ENCODE measurements at places on chromosomes 3 and 15. TPM values are rescaled to one million over a fixed set of nuclear protein-coding genes. Genes with fewer than 3 reads are reported as not detected.

DNA sequence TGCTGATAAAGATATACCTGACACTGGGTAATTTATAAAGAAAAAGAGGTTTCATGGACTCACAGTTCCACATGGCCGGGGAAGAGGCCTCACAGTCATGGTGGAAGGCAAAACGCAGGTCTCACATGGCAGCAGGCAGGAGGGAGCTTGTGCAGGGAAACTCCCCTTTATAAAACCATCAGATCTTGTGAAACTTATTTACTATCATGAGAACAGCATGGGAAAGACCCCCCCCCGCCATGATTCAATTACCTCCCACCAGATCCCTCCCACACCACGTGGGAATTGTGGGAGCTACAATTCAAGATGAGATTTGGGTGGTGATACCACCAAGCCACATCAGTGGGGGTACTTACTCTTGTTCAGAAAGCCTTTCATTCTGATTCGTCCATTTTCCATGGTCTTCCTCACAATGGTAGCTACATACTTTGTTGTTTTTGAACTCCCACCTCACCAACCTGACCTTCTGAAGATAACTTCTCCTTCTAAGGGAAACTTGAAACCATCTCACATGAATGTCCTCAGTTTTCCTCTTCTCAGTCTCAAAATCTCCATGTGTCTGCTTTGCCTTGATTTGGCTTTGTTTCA is 275.6 kb upstream of the PROK2 start:
- no peak for DNase-seq

- no peak for DNase-seq
Observed at GRCh38 chr15:58410353-58410752, 21.4 kb upstream of the LIPC start.

DNA sequence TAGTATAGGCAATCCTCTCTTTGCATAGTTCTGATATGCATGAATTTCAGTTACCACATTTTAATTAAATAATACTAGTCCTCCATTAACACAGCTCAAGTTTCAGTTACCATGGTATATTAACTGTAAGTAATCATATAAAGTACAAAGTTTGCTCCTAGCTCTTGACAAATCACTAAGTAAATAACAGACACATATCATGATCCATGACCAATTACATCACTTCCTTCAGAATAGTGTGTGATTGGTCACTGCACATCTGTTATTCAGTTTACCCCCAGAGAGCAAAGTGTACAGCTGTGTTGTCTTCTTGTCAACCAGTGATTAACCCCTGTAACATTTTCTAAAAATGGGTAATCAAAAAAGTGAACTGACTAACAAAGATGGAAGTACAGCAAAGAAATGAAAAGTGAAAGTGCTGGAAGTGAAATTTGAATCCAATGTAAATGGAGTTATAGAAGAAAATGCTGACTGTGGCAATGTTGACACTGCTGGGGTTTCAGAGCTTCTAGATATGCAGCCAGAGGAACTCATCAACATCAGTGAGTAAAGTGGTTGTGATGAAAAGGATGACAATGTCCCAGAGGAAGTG is 30.2 kb upstream of the LEKR1 start:
- DNase-seq = no peak

DNA sequence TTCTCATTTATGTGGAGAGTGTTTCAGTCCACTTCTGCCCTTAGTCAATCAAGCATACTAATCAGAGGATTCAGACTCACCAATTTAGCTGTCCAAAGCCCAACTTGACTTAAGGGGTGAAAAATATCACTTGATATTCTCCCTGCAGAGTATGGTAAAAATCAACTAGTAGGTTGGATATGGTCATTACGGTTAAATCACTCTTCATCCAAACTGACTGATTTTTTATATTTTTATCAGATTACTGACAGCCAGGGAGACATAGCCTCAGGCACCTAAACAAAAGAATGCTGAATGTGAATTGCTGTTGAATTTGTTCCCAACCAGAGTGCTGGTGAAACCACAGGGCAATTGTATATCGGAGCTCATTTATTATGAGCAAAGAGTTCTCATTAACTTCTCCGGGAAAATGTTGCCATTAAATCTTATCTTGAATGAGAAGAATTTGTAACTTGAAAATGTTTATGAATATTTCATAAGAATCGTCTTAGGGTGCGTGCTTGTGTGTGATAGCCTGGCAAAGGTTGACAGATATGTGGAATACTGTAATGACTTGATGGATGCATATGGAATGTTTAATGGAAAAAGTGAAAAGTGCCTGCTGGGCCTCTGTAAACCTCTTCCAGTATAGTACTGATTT is 411.2 kb downstream of the NAALADL2 start:
- DNase-seq = no peak

DNA sequence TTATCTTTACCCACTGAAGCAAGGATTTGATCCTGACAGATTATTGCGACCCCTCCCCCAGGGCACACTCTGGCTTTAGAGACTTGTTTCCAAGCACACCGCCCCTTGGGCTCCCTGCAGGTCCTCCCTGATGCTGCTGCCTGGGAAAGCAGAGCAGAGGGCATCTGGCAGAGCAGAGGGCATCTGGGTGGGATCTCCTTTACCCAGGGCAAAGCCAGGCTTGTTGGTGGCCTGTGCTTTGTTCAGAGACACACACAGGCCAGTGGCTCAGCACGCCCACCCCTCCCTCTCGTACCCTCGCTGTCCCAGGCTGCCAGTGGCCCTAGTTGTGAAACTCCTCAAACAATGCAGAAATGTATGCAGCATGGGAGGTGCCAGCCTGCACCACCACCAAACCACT is 4.8 kb downstream of the KLF13 start:
- no peak for DNase-seq

DNA sequence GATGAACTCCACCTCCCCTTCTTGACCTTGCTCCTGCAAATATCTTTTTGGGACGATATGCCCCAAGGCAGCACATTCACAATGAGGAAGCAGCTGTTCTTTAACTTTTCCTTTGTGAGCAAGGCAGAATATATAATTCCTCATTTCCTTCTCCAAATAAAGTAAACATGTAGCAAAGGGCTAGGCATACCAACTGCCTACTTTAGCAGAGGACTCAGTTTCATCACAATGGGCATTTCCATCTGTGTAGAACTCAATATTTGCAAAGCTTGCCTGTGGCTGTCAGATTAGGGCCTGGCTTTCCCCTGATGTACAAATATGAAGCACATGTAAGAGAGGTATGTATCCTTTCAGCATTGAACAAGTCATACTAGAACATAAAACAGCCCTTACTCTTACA is 366.9 kb downstream of the RSL24D1 start:
- no peak for DNase-seq

DNA sequence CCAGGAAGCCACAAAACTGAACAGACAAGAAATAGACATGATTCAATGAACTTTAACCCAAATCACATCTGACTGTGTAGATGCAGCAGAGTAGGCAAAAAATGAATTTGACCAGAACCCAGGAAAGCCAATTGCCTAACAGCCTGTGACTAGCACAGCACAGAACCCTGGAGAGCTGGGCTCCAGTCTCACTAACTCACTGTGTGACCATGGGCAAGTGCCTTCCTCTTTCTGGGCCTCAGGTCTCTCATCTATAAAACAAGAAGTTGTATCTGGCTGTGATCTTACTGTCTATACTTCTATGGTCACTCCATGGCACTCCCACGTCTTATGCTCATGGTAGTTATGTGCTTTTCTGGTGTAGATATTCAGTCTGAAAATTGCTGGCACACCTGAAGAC is 48.1 kb upstream of the USP3 start:
- no peak for DNase-seq

- no peak for DNase-seq
Observed at GRCh38 chr3:116863822-116864589, 154.4 kb downstream of the TUSC7 start.

DNA sequence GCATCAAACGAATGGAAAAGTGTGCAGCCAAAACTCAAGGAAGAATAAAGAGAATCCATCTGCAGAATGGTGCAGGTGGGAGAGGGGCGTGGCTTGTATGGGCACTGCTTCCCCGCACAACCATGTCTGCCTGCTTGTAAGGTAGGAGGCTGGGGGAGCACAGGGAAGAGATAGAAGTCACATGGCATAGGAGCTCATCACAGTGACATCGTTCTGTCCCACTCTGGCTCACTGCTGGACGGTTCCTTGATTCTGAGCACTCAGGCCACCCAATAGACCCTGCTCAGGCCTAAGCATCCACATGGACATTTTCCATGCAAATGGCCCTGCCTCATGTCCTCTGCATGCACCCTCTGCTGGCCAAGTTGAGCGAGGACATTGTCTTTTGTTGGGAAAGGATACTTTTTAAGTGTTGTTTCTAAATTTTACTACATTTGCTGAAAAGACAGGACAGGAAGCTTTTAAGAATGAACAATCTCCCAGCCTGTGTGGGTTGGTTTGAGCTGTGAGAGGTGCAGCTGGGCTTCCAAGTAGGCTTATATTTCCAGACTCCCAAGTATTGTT is 3.1 kb downstream of the MYLK start:
- DNase-seq = no peak

DNA sequence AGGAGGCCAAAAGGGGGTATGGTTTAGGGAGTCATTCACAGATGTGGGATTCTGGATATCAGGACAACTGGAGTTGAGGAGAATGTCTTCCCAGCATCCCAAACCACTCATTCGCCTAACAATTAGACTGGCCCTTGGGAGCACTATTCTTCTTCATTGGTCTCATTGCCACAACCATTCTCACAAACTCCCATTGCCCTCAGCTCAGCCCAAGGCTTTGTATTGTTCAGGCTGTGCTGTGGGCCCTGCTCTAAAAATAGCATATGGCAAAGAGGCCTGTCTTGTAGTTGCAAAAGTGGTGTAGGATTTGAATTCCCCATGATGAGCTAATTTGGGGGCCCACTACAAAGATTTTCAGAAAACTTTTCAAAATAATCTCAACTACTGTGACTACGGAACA is 6.3 kb upstream of the ADAMTS9 start:
- no peak for DNase-seq

DNA sequence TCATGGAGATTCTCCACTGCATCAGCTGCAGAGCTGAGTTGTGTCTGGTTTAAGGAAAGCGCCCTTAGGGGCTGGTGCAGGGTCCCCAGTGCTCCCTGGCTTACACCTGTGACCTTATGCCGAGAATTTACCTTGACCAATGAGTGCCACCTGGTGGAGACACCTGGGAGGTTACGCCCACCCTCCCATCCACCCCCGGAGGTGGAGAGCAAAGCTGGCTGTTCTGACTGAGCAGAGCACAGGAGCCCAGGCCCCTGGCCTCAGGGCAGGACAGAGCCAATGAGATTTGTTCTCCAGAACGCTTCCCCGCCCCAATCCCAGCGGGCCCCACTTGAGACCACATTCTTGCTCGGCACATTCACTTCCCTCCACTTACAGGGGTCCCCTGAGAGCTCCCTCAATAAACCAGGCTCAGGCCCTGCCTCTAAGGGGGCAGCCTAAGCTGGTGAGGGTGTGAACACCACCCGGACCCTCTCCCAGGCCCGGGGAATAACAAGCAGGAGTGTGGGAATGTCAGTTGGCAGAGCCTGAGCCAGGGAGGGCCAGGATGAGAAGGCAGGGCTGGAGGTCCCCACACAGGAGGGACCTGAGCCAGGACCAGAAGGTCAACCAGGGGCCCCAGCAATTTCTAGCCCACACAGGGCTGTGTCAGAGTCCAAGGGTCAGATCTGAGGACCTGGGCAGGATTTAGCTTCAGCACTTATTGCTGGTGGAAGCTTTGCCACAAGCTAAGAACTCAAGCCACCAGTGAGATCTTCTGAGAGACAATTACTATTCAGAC is 117.1 kb downstream of the TPRA1 start:
- DNase-seq = no peak

- no peak for DNase-seq
Observed at GRCh38 chr3:12399226-12399625, 85.1 kb upstream of the TSEN2 start.

- DNase-seq = no peak
Observed at GRCh38 chr15:67358812-67359211, 104.2 kb downstream of the IQCH start.

GRCh38 chr3:53104762-53105161 is 25.5 kb downstream of the RFT1 start:
- DNase-seq = no peak

- no peak for DNase-seq
Observed at GRCh38 chr15:56058986-56059385, 65.6 kb upstream of the NEDD4 start.

DNA sequence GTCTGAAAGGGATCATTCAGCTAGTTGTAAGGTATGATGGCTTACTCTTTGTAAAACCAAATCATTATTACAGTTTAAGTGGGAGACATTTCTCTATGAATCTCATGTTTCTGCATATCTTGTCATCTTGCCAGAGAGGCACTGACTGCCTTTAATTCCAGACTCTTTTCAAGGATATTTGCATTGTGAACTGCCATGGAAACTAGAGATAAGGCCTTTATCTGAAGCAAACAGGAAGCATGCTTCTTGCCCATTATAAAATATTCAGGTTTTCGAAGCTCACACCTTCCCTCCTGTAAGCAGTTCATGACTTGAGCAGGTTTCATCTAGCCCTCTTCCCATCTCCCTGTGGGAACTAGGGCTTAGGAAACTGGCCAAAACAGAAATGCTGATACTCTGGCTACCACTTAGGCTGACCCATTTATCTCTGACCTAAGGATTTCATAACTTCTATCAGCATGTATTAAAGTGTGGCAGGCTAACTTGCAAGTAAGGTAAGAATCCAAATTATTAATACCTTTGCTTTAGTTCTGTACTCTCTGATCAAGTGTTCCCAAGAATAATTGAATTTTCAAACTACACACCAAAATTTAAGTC is 326.6 kb upstream of the ALCAM start:
- DNase-seq = no peak

DNA sequence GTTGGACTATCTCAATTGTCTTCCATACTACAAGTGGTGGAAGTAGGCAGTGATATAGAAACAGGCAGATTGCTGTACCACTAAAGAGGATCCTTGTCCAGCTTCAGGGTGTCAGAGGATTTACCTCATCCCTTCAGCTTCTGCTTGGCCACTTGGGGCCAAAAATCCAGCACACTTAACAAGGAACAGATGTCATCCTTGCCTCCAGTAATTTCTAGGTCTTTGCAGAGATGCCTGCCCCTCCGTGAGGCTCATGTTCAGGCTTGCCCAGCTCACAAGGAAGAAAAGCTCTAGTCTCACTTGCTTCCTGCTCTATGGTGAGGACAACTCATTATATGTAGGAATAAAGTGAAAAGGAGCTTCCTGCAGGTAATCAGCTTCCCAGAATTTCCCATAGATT is 510.3 kb downstream of the EPHA3 start:
- DNase-seq = no peak

DNA sequence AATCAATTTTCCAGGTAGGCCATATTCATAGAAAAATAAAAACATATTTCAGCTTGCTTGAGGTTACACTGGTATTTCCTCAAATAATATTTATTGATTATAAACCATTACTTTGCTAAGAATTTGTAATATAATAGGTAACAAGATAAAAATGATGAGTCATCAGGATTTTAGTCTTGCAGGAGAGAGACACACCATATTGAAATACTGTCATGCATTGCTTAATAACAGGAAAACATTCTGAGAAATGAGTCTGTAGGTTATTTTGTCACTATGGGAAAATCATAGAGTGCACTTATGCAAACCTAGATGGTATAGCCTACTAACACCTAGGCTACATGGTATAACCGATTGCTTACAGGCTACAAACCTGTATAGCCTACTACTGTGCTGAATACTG is 990.5 kb downstream of the OTOL1 start:
- no peak for DNase-seq

- DNase-seq = no peak
Observed at GRCh38 chr3:188177721-188178120, 23.8 kb downstream of the LPP start.

Gene TMEM158
- 0.41 TPM for total RNA-seq

Gene OSTN
- not detected for total RNA-seq

Gene SRP14
- total RNA-seq = 179 TPM

Gene CKMT1B
- not detected for total RNA-seq

Gene AADACL2
- total RNA-seq = not detected

Gene OXTR
- 55.1 TPM for total RNA-seq

Gene CHRM5
- not detected for total RNA-seq

Gene ROPN1
- not detected for total RNA-seq

Gene ARPP21
- total RNA-seq = 0.27 TPM

Gene SV2B
- total RNA-seq = not detected

Data from thoracic aorta (tissue), 2 donors.